CD4-positive, alpha-beta memory T cell (primary cell): ENCODE measurements at places on chromosomes 3 and 15.

DNA sequence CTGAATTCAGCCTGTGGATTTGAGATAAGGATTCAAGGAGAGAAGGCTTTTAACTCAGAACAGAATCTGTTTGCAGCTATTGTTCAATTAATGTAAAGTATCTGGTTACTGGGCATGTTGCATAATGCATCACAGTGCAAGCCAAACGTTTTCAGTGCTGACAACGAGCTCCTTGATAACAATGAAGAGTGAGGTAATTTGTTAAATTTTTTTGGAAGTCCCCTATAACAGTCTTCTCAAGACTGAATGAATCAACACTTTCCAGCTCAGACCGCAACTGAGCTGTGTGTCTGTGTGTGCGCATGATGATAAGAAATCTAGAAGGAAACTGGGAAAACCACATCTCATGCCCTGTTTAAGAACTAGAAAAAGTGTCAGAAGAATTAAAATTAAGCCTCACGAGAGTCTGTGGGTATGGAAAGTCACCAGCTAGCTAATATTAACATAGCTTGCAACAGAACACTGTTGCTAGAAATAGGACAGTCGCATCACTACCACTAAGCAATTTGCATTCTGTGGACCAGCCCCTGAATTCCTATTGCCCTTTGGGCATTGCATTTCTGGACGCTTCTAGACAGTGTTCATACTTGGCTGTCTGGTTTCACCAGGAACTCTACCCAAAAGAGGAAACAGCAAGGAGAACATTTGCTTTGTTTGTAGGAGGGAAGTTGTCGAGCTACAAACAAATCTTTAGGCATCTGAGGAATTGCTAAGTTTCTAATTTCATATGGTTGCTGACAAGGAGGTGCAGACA lies 43.7 kb upstream of the ATP2C1 start:
- peak; percentile 59 for DNase-seq

- DNase-seq: no peak
Observed at GRCh38 chr15:80783260-80783659, 4.1 kb downstream of the CEMIP start.

- no peak for DNase-seq
Observed at GRCh38 chr15:96334017-96334704, 3.7 kb downstream of the NR2F2 start.

DNA sequence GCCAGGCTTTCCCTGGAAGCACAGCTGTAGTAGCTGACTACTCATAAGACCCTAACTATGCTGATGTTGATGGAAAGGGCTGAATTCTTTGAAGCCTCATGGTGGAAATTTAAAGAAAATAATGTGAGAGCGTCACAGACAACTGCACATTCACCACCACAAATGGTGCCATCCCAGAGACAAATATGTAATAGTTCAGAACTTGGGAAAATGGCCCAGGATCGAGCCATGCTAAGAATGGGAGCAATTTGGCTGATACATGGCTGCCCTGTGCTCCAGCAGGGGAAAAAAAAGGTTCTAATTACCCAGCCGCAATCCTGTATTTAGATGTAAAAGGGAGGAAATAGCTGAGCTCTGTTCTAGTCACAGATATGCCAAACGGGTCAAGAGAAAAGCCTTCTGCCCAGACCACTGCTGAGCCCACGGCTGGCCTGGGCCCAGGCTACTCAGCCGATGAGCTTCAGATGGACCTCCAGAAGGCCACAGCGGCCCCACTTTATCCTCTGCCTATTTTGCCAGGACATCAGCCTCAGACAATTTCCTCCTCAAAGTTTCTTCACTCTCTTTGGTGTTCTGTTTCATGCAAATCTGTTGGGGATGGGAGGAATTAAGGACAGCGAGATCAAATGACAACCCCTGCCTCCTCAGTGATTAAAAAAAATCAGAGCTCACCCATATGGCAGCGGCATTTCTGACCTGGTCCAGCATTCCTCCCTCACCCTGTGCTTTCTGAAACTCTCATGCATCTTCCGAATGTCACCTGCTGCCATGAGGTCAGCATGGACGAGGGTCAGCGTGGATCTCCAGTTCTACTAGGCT lies 54.5 kb upstream of the MEX3B start:
- DNase-seq: no peak

DNA sequence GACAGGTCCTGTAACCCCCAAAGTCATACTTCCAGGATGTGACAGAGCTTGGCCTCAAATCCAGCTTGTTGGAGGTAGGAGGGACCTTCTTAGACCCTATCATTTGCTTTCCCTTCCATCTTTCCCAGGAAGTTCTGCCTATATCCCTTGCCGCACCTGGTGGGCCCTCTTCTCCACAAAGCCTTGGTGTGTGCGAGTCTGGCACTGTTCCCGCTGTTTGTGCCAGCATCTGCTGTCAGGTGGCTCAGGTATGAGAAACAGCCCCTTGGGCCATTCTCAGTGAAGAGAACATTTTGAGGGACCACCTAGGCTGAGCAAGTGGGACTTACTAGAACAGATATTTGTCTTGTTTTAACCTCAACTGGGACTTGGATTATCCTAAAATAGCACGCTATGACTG lies 1.3 kb downstream of the IL17RE start:
- no peak for DNase-seq

DNA sequence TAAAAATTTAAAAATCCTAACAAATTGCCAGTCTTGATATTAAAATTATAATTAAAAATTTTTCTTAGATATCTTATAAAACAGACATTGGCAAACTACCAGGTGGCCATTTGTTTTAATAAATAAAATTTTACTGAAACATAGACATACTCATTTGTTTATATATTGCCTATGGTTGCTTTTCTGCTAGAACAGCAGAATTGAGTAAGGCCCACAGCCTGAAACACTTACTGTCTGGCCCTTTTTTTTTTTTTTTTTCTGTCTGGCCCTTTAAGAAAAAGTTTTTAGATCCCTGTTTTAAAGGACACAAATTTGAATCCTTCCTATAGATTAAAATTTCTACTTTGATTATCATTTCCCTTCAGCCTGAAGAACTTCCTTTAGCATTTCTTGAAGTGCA lies 60.5 kb upstream of the CTDSPL2 start:
- DNase-seq: no peak

DNA sequence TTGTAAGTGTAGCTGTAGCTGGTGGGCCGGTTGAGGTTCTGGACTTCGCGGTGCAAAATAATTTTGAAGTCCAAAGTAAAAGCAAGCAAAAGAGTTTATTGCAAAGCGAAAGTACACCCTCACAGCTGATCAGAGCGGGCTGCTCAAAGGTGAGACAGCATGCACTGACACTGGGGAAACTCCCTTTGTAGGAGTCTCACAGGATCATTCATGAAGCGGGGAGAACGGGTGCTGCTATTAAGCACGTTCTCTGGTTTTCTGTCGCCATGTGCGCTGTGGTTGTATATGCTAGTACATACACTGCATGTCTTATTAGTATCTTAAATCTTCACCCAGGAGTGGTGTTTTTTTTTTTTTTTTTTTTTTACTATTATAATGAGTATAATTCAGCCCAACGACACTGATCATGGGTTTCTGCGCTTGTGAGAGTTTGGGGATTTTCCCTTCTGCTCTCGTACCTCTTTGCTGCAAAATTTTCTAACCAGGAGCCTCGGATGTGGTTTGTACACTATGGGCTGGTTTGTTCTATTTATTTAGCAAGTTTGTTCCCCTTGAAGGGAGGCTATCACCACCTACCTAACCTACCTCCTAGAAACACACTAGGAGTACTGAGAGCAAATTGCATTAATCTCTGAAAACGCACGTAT lies 1.4 kb upstream of the AP4E1 start:
- DNase-seq: peak; percentile 82

DNA sequence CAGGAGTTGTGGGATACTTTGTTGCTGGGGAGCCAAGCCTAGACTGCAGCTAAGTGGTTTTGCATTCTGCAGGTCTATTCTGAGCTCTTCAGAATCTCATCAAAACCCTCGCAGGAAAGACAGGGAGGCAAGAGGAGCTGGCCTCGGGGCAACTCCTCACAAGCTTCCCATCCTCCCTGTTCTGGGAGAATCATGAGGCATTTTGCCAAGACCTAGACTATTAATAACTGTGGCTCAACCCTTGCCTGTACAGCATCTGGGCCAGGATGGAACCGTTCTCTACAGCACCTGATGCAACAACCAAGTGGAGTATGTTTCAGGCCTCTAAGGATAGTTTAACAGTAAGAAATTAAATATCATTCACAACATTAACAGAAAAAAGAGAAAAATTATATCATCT lies 20.2 kb upstream of the SLC6A20 start:
- no peak for DNase-seq

DNA sequence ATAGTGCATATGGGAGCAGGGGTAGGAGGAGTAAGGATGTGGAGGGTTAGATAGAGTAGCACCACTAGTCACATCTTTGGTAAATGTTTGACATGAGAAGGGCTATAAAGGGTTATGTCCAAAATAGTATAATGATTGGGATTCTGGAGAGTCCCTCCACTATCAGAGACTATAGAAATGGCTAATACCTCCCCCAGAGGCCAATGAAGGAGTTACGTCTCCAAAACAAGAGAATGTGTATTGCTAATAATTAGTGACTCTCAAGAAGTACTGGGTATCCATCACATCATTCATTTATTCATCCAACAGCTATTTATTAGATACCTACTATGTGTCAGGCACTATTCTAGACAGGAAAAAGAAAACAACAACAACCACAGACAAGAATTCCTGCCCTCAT lies 203.7 kb upstream of the UMPS start:
- no peak for DNase-seq

DNA sequence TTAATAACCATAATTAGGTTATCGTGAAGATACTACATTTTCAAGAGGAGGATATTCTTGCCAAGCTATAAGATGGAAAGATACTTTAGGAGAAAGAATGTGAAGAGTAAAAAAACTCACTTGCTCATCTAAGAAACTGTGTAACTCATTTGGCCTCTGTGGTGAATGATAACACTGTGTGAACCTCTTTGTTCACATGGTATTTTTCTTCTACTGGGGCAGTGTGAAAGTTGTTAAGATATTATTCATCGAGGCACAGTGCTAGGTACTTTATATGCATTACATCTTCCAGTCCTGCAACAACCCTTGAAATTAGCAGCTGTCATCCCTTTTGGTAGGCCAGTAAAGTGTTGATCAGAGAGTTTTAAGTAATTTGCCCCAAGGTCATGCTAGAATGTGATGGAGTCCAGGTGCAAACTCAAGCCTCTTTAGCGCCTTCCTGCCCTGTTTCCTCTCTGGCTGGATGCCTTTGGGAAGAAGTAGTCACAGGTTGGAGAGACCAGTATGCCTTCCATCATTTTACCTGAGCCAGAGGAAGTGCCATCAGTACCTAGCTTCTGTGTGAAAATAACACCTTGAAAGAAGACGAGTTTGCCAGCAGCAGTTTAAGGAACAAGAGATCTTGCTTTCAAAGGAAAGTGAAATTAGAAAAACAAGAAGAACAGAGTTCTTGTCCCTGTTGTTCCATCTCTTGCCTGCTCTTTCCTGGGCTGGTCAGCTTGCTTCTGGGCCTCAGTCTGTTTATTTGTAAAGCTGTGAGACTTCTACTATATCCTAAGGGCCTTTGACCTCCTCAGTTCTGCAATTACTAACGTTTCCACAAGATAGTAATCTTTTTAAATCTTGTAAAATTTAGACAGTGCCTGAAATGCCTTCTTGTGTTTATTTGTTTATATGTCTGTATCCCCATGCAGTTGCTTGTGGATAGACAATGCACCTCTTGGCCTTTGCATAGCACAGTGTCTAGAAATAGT lies 179.3 kb downstream of the FNDC3B start:
- no peak for DNase-seq

- DNase-seq: no peak
Observed at GRCh38 chr3:139797724-139798343, 120.1 kb upstream of the NMNAT3 start.

GRCh38 chr3:19541284-19541683 lies 392.7 kb downstream of the EFHB start:
- DNase-seq: no peak

GRCh38 chr3:142929109-142929508 lies 34.4 kb downstream of the PAQR9 start:
- peak; percentile 11 for DNase-seq

DNA sequence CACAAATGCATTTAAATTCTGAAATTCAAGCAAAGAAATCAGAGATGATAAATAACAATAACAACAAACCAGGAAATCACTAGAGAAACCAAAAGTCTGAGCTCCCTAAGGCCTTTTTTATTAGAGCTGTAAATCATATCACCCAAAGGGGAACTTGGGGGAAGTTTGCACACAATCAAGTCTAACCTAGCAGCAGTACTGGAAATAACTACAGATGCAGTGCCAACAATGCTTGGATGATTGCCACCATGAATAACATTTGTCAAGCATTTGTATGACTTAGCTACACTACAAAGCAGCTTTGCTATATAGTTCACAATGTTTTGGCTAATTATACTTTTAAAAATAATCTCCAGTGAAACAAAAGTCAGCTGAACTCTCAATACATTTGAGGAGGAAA lies 27.8 kb downstream of the SHQ1 start:
- DNase-seq: no peak

GRCh38 chr3:134911586-134912548 lies 116.8 kb downstream of the EPHB1 start:
- no peak for DNase-seq

DNA sequence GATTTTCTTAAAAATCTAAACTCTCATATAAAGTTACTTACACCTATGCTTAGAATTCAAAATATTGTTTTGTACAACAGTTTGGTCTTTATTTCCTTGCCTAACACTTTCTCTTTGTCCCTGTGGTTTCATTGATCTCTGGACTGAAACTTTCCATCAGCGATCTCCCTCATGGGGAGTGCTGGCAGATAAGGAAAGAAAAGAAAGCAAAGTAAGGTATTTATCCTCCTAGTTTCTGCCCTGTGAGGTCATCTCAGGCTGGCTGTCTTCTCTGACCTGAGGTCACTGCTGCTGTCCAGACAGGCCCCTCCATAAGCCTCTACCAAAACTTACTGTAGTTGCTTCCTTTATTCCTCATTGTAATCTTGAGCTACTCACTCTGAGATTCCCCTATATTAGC lies 57.9 kb upstream of the EPHA6 start:
- DNase-seq: no peak

- no peak for DNase-seq
Observed at GRCh38 chr3:24678421-24678865, 183.8 kb upstream of the THRB start.

DNA sequence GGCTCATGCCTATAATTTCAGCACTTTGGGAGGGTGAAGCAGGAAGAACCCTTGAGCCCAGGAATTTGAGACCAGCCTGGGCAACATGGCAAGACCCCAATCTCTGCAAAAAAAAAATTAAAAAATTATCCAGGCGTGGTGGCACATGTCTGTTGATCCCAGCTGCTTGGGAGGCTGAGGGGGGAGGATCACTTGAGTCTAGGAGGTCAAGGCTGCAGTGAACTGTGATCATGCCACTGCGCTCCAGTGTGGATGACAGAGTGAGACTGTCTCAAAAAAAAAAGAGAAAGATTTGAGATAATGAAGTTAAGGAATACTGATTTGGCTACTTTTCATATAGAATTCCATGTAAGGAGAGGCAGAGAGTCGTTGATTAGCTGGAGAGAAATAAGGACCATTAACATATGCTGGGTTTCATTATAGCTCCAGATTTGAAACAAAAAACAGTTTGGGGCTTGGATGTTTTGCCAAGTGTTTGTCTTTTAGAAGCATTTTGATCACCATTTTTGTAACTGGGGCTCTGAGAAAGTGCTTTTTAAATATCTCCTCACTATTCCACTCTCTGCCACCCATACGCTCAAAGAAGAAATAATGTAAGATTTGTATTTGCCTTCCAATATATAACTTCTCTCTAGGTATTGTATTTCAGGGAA lies 214.2 kb downstream of the FEZF2 start:
- DNase-seq: no peak
